Activated CD4-positive, alpha-beta memory T cell treated with anti-CD3 and anti-CD28 coated beads for 36 hours (primary cell): ENCODE measurements at places on chromosomes 1 and 21. TPM values are rescaled to one million over a fixed set of nuclear protein-coding genes. Genes with fewer than 3 reads are reported as not detected.

LORICRIN gene
- 0.19 TPM for total RNA-seq

UBL4B gene
- not detected for total RNA-seq

KRTAP7-1 gene
- total RNA-seq: not detected

SETD4 gene
- total RNA-seq: 18.9 TPM

RIMS3 gene
- total RNA-seq: 4.0 TPM

OPRD1 gene
- total RNA-seq: not detected

LCE3D gene
- not detected for total RNA-seq

MMEL1 gene
- total RNA-seq: 1.00 TPM

CD1B gene
- total RNA-seq: not detected

LEPR gene
- 5.0 TPM for total RNA-seq

CRNN gene
- not detected for total RNA-seq

LCE1D gene
- not detected for total RNA-seq

PTPN22 gene
- total RNA-seq: 45.7 TPM

OR2T33 gene
- total RNA-seq: not detected

CFAP45 gene
- total RNA-seq: 2.2 TPM

ZNF593OS gene
- not detected for total RNA-seq

PLA2G2A gene
- total RNA-seq: not detected

RGS13 gene
- total RNA-seq: not detected

EXO1 gene
- total RNA-seq: 50.0 TPM

TMEM269 gene
- 0.33 TPM for total RNA-seq

CBR3 gene
- 25.8 TPM for total RNA-seq

PCP4L1 gene
- not detected for total RNA-seq

CHI3L2 gene
- total RNA-seq: 2.2 TPM

LEFTY1 gene
- not detected for total RNA-seq

SPRR2A gene
- total RNA-seq: not detected

CSF3R gene
- not detected for total RNA-seq

ACTN2 gene
- total RNA-seq: 0.17 TPM

LGR6 gene
- total RNA-seq: 0.05 TPM

SHISAL2A gene
- 11.0 TPM for total RNA-seq

NBPF6 gene
- total RNA-seq: not detected

SLC2A5 gene
- total RNA-seq: not detected

JAM2 gene
- 1.2 TPM for total RNA-seq

CACNA1S gene
- not detected for total RNA-seq

DIRAS3 gene
- total RNA-seq: not detected

ST6GALNAC5 gene
- total RNA-seq: not detected

ARHGAP29 gene
- 0.38 TPM for total RNA-seq

OVAAL gene
- not detected for total RNA-seq

PGBD5 gene
- total RNA-seq: 0.02 TPM

RGSL1 gene
- total RNA-seq: not detected

LPAR3 gene
- total RNA-seq: 0.83 TPM

LYPD8 gene
- not detected for total RNA-seq

SYT6 gene
- not detected for total RNA-seq

SYT11 gene
- total RNA-seq: 25.1 TPM

HEYL gene
- 0.19 TPM for total RNA-seq

DRAXIN gene
- 0.07 TPM for total RNA-seq

CCDC27 gene
- total RNA-seq: not detected

CYP4A22 gene
- not detected for total RNA-seq

APCS gene
- not detected for total RNA-seq

PLEKHA6 gene
- total RNA-seq: 0.80 TPM

MCOLN3 gene
- total RNA-seq: 0.62 TPM

C1orf87 gene
- not detected for total RNA-seq

DCST1 gene
- not detected for total RNA-seq

HIPK1 gene
- total RNA-seq: 55.7 TPM
